ENCODE measurements at places on chromosomes 13 and 19.

DNA sequence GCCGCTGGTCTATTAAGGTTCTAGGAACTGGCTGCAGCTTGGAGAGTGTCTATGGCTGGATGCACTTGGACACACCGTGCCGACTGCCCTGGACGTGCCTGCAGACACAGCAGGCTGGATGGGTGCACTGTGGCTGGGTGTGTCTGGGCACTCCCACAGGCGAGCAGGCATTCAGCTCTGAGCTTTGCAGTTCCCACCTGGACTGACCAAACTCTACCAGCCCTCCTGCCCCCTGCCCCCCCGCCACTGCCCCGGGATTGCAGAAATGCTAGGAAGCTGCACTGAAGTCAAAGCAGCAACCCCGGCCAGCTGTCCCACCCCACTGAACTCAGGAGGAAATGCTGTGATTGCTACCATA, 7.0 kb upstream of the LRP3 start:
- DNase-seq: peak; percentile 2

GRCh38 chr19:29385191-29385795, 140.5 kb upstream of the VSTM2B start:
- DNase-seq: no peak

DNA sequence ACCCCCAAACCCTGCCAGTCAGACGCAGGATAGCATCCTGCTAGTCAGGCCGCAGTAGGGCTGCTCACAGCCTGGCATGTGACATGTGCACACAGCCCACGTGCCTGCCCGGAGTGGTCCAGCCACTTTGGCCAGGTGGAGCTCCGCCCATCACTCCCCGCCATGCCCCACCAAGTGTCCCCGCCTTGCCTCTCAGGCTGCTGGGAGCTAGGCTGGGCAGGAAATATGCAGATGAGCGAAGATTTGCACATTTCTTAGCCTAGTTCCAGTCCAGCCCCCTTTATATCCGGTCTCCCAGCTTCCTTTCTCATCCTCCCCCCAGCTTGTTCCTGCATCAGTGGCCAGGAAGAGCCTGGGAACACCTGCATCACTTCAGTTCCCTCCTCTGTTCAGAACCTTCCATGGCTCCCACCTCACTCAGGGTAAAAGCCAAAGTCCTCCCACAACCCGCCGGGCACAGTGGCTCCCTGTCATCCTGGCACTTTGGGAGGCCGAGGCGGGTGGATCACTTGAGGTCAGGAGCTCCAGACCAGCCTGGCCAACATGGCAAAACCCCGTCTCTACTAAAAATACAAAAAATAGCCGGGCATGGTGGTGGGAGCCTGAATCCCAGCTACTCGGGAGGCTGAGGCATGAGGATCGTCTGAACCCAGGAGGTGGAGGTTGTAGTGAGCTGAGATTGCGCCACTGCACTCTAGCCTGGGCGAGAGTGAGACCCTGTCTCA, 2.3 kb upstream of the DOCK6 start:
- no peak for DNase-seq

DNA sequence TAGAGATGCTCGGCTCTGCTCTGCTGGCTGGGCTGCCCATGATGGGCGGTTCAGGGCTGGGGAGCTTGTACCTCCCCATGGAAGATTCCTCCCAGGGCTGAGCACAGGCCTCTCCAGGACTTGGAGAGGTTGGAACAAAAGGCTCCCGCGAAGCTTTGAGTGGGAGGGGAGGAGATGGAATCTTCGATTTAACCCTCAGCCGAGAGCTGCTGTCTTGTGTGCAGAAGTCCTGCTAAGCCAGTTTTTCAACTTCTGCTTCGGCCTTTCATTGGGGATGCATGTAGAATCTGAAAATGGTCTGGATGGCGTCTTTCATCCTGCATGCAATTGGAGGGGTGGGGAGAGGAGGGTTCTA, 163.3 kb downstream of the KDM4B start:
- DNase-seq: no peak

DNA sequence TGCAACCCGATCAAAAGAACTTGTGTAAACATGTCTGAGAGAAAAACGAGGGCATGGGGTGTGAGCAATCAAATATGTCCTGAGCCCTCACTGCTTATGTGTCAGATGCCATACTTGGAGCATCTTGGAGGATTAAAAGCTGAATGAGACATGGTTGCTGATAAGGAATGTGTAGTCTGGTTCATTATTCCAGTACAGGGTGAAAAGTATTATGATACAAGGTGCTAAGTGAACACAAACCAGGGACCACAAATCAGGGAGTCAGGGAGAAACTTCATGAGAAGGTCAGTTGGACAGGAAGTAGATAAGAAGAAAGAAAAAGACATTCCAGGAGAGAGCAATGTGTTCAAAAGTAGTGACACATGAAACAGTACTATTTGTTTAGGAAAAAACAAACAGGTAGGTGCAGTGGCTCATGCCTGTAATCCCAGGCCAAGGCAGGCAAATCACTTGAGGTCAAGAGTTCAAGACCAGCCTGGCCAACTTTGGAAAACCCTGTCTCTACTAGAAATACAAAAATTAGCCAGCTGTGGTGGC, 2.0 kb upstream of the RCBTB1 start:
- DNase-seq: peak; percentile 44

GRCh38 chr13:114062754-114063153, 69.7 kb downstream of the RASA3 start:
- DNase-seq: no peak

- DNase-seq: no peak
These were observed 126.1 kb downstream of the CRYL1 start for GRCh38 chr13:20399515-20399914.

- no peak for DNase-seq
These were observed 7.2 kb downstream of the UHRF1 start for GRCh38 chr19:4916292-4917082.

GRCh38 chr19:42074513-42075363, 1.2 kb upstream of the ZNF574 start:
- DNase-seq: no peak

DNA sequence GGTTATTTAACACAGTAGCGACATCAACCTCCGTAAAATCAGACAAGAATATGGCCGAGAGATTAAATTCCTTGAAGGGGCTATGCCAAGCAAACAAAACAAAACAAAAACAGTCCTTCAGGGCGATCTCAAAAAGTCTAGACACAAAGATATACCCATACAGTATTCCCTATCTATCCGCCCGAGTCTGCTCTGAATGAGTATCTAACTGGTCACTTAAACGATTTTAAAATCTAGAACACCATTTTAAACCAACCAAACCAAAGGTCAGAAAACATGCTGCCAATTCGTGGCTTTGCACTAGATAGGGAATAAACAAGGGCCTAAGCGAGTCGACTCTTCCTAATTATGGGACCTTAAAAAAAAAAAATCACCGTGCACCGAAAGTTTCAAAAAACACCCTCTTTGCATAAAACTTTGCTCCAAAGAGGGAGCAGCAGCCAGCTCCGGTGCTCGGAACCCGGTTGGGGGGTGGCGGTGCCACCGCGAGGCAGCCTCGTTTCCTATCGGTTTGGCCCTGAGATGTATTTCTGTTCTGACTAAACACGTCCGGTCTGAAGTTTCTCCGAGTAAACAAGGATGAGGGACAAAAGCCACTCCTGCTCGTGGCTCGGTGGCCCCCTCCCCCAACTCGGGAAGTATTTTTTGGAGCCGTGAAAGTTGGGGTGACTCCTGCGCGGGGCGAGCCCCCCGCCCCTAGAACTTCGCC, 1.8 kb downstream of the HMGB1 start:
- peak; percentile 40 for DNase-seq

- DNase-seq: no peak
These were observed 34.9 kb downstream of the ZNF726 start for GRCh38 chr19:23949611-23950010.

GRCh38 chr19:17883627-17884410, 12.1 kb downstream of the SLC5A5 start:
- no peak for DNase-seq

- peak; percentile 74 for DNase-seq
These were observed 35.3 kb upstream of the NPAS1 start for GRCh38 chr19:46984077-46985010.

- DNase-seq: no peak
These were observed 125.6 kb upstream of the FRY start for GRCh38 chr13:31905961-31906360.

- DNase-seq: peak; percentile 44
These were observed at the start of gene KISS1R for GRCh38 chr19:917323-918151. Gene KISS1R, plus strand, starts transcription at chr19:917333. Its CDS starts 170 bp downstream, at chr19:917503.

- DNase-seq: no peak
These were observed 16.8 kb downstream of the CEBPG start for GRCh38 chr19:33390101-33390907.

DNA sequence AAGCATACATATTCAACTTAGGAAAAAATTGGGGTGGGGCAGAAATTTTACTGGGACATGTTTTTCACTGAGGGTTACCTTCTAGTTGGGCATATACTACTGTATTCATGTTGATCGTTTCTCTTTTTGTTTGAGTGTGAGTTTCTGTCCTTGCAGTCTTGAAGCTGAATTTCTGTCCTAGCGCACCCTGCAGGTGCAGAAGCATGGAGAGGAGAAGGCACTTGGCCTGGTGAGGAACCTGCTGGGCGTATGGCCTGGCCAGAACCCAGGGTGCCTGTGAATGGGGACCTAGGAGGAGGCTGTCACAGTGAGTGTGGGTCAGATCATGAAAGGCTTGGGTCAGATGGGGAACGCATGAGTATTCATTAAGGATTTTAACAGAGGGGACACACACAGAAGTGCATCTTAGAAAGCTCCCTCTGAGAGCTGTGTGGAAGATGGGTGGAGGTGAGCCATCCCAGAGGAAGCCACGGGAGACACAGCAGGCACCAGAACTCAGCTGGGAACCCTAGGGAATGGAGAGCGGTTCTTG, 36.8 kb downstream of the SERP2 start:
- DNase-seq: no peak

GRCh38 chr13:65336916-65337315, 1893.2 kb downstream of the PCDH9 start:
- no peak for DNase-seq

DNA sequence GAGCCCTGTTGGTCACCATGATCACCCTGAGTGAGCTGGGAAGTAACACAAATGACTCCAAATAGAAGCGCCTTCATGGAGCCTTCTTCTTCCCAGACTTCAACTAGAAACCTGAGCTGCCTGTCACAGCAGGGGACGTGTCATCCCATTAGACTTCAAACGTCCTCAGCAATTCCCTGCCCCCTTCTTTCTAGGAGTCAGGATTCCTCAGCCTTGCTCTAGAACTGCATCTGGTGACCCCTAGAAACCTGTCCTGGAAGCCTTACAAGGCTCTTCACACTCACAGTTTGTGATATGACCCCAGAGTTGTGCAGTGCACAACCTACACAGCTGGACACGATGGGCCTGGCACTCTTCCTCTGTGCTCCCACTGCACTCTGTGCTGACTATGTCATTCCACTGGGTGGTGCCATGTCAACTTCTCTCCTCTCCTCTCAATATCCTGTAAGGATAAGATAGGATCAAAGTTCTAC, 23.6 kb upstream of the TTYH1 start:
- DNase-seq: no peak

DNA sequence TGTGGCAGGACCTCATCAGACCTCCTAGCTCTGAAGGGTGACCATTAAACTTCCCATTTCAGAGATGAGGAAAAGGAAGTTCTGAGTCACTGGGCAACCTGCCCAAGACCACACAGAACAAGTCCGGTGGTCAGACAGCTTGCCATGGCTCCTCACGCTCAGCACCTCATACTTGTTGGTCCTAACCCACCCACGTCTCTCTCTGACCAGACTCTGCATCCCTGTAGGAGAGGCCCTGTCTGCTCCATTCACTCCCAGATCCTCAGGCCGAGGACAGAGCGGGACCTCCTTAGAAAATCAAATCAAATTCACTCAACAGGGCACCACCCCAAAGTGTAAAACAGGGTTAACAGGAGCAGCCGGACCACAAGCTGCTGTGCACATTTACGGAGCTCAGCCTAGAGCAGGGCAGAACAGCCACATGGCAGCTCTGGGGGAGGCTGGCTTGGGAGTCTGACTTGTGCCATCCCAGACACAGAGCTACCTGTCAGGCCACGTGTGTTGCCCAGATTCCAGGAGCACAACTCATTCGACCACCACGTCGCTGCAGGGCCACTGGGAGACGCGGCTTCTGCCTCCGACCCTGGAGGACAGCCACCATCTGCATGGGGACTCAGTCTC, 1.7 kb downstream of the MIER2 start:
- DNase-seq: peak; percentile 86

DNA sequence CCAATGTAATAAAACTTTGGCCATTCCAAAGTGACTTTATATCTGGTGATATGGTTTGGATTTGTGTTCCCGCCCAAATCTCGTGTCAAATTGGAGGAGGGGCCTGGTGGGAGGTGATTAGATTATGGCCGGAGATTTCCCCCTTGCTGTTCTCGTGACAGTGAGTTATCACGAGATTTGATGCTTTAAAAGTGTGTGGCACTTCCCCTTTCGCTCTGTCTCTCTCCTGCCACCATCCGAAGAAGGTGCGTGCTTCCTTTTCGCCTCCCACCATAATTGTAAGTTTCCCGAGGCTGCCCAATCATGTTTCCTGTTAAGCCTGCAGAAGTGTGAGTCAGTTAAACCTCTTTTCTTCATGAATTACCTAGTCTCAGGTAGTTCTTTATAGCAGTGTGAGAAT, 9.3 kb upstream of the NALCN start:
- DNase-seq: no peak

- DNase-seq: no peak
These were observed 62.9 kb upstream of the KLF2 start for GRCh38 chr19:16261584-16262368.

DNA sequence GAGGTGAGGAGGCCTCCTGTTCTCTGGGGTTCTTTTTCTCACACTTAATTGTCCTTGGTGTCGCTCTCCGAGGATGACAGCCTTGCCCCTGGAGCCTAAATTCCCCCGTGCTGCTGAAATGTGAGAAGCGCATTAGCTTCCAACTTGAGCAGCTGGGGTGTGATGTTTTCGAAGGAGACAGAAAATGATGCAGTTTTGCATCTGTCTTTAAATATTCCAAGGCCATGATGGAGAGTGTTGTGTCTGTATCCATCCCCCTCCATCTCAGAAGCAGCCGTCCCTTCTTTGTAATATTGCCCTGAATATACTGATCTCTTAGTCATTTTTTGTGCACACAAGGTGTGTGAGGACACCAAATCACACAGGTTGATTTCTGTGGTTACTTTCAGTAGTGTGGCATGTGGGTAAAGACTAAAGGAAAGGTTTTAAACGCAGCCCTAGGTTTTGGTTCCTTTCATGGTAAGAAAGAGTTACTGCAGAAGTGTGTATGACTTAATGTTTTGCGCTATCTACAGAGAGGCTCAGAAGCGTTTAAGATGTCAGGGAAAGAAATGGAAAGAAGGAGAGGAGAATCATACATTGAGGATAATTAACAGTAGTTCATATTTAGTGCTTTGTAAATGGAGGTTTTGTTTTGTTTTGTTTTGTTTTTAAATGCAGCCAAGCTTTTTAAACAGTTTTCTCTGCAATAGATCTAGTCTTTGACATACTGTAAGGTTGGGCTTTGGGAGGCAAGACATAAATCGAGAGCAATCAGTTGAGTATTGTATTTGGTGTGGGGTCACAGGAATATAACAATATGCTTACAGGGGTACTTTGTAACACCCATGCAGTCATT, 1.6 kb downstream of the NBEA start:
- DNase-seq: no peak
